Colonic mucosa (tissue), 4 donors: ENCODE measurements at places on chromosomes 5 and 9. TPM values are rescaled to one million over a fixed set of nuclear protein-coding genes. Genes with fewer than 3 reads are reported as not detected.

DNA sequence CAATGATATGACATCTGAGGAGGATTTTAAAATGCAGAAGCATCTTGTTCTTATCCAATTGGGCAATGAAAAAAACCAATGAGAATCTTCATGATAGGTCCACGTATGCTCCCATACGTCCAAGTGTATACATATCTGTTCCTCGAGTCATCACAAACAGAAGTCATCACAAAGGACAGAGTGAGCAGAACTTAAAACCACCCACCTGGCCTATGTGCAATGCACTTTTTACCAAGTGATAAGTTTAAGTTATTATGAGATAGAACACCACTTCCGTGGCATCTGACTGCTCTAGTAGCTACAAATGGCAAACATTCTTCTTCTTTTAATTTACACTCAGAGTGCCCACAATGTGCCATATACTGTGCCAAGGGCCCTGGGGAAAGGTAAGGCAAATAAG lies 82.4 kb downstream of the PPP2R2B start:
- no peak for DNase-seq

Gene UBE2QL1
- 0.35 TPM for total RNA-seq

- DNase-seq: no peak
These were observed 698.6 kb downstream of the PTPRD start for GRCh38 chr9:9914174-9914573.

Gene OLFML2A
- total RNA-seq: 2.9 TPM

- no peak for DNase-seq
These were observed 5.6 kb downstream of the ADAMTSL2 start for GRCh38 chr9:133539991-133540697.
